ENCODE measurements at places on chromosomes 6 and 20. TPM values are rescaled to one million over a fixed set of nuclear protein-coding genes. Genes with fewer than 3 reads are reported as not detected.

DNA sequence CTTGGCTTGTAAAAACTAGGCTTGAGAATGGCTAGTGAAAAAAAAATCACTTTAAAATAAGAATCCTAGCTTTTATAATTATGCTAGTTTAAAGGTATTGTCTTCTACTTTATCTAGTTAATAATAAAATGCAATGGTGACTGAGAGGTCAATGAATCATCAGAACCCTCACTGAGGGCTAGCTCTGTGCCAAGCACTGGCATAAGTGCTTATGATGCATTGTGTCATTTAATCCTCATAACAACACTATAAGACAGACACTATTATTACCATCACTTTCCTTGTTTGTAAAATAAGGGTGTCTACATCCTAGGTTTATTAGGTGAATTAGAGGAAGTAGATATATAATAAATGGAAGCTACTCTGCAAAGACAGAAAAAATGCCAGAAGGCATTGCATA, 144.3 kb downstream of the F13A1 start:
- peak; percentile 7 for DNase-seq

- peak; percentile 57 for DNase-seq
Measured at GRCh38 chr6:166626177-166627032, 646 bp downstream of the RPS6KA2 start.

GRCh38 chr20:63560333-63560805, 6.4 kb downstream of the FNDC11 start:
- no peak for DNase-seq

DNA sequence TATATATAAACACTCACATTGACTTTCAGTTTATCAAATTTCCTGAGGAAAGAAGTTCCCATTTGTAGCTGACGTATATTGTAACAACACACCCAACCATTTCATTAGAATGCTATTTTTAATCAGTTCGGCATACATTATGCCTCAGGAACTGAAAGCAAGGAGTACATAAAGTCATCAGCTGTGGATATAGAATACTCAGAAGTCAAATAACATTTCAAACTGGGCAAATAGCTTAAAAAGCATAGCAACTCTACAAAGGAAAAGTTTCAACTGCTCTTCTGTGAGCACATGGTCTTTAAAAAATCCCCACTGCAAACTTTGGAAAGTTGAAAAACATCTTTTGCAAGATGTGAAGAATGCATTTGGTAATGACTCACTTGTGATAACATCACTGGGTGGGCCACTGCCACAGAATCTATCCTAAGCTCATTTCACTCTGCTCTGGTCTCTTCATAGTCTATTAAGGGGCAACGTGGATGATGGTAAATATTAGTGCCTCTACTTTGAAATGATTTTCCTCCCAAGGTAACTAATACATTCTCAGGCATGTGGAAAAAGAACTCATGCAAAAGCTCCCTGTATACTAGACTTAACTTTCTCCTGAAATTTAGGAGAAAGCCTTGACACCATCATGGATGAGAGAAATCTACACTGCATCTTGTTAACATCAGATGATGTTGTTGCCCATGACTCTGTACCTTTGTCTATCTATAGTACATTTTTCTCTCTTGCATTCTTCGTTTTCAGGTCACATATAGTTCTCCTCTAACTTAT, 49.2 kb downstream of the FYN start:
- peak; percentile 41 for DNase-seq

GRCh38 chr6:14784596-14785492, 461.0 kb upstream of the JARID2 start:
- DNase-seq = no peak

DNA sequence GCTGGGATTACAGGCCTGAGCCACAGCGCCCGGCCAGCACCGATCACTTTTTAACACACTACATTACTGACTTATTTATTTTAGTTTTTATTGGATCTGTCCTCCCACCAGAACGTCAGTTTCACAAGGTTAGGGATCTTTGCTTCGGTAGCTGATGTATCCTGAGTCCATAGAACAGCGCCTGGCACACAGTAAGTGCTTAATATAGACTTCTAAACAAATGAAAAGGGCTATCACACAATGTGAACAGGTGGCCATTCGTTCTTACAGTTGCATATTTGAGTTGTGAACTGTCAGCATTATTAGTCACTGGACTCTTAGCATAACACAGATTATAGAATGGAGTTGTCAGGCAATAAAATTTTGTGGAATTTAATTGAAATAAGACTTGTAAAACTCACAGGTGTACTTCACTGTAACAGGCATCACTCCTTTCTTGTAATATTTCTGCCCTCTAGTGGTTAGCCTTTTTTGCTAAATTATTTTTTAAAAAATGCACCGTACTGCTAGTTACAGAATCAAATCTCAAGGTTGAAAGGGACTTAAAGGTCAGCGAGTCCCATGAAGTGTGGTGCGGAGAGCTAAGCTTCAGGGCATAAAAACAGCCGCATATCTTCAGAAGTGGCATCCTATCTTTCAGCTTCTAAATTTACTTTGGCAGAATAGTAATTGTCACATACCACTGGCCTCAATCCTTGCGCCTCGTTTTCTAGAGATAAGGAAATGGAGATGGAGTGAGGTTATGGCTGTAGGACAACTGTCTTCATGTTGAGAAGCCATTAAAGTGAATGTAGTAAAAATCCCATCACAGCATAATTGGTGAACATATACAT, 3.4 kb upstream of the TBC1D7 start:
- peak; percentile 25 for DNase-seq

GRCh38 chr6:69584536-69584912, 212.3 kb downstream of the LMBRD1 start:
- no peak for DNase-seq

- DNase-seq = no peak
Measured at GRCh38 chr6:70363741-70364493, 49.4 kb upstream of the FAM135A start.

DNA sequence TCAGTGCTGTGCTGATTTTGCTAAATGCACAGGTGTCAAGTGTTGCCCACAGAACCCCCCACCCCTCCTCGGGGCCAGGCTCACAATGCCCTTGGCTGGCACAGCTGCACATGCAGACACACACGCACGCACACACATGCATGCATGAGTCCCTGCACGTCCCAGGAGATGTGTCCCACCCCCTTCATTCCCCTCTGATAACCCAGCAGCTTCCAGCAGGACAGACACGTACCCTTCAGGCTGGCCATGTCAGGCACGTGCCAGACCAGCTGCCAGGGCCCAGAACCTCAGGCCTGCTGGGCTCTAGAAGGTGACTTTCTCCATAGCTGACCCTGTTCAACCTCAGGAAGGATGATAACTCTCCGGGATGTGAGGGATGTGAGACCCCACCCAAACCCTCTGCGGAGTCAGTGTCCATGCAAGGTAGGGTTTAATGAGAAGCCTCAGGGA, 44.4 kb downstream of the MRPL14 start:
- no peak for DNase-seq

DNA sequence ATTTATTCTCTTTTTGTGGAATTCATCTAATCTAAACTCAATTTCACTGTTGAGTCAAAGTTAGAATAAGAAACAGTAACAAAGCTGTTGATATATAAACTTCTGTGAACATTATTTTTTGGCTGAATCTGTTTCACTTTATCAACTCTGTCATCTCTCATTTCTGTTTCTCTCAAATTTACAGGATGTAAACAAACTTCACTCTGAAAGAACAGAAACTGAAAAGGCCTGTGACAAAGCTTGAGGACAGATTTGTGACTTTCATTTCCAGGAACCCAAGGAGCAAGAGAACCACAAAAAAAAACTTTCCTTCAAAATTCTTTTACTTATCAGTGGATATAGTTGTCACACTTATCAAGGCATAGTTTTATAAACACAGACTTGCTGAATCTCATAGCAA, 447.9 kb upstream of the OPRM1 start:
- DNase-seq = no peak

DNA sequence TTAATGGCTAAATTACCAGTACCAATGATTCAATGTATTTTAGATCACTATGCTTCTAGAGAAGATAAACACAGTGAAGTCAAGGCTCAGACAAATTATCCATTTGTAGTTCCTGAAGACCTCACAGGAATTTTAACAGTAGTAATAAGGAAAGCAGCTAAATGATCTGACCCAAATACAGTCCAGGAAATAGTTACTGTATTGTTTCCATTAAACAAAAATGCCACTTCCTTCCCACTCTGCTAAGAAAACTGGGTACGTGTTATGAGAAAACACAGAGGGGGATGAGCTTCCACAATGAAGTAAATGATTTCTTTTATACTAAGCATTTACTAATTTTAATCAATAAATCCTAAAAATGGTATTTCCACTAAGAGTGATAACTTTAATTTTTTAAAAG, 127.9 kb downstream of the CDK19 start:
- DNase-seq = no peak

GRCh38 chr20:48776306-48776705, 51.5 kb downstream of the PREX1 start:
- no peak for DNase-seq

DNA sequence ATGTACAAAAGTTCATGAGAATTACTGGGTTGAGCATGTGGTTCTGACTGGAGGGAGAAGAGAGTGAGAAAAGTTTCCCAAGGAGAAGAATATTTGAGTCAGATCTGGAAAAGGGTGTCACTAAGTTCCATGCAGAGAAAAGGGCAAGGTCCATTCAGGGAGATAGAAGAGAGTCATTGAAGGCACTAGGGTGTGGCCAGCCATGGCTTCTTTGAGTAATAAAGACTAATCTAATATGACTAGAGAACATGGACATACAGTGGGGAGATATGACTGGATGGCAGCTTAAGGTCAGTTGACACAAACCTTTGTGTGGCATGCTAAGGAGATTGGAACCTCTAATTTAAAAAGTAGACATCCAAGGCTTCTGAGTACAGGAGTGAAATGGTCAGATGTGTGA, 10.7 kb upstream of the SLC17A4 start:
- DNase-seq = no peak

DNA sequence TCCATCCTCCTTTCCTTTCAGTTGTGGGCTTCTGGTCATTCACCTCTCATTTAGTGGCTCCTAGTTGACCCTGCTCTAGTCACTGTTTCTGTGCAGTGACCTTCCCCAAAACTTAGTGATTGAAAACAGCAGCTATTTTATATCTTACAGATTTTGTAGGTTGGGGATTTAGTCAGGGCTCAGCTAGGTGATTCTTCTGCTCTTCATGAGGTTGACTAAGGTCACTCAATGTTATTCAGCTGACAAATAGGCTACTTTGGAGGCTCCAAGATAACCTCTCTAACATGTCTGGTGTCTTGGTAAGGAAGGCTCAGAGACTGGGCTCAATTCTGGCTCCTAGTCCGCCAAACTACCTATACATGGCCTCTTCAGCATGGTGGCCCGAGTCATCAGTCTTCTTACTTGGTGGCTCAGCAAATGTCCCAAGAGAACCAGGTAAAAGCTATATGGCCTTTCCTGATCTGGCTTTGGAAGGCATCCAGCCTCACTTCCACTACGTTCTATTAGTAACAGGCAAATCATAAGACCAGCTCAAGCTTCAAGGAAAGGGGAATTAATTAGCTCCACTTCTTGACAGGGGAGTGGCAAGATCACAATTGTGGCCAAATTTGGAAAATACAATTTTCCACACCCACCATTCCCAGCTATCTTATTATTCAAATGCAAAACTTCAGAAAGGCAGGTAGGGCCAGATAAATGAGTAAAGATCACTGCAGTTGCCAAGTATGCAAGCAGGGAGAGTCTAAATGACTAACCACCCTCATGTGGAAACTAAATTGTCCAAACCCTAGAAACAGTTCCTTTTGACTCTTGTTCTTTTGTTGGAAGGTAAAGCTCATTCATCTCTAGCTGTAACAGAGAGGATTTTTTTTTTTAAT, 50.5 kb upstream of the LTV1 start:
- DNase-seq = peak; percentile 5

- DNase-seq = peak; percentile 70
Measured at GRCh38 chr6:2132416-2132815, 113.0 kb downstream of the GMDS start.

GRCh38 chr20:49591217-49591865, 23.4 kb upstream of the PTGIS start:
- DNase-seq = no peak

- DNase-seq = peak; percentile 41
Measured at GRCh38 chr20:6767536-6768227, at the start of gene BMP2. Gene BMP2, plus strand, starts transcription at chr20:6767686. Its CDS starts 2,441 bp downstream, at chr20:6770127.

DNA sequence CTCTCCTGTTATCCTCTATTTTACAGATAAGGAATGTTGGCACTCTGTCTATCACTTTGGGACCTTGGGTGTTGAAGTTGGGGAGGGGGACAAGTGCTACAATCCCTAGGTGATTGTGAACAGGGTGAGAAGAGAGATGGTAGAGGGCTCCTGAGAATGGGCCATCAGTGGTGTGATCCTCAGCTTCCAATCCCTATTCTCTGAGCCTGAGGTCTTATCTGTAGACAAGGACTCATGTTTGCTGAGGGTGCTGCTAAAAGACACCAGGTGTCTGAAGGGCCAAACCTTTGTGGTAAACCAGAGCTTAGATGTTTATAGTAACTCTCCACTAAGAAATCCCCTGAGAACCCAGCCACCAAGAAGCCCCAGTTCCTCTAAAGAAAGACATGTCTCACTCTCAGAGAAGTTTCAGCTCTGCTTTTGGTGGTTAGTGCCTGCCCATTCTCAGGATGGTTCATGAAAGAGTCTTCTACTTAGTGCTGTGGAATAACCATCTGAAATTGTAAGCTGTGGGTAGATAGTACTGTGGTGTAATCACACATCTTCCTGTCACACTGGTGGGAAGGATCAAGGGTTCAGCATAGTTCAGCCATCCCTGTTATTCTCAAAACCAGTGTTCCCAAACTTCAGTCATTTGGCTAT, 58.2 kb upstream of the IL20RA start:
- no peak for DNase-seq

GRCh38 chr6:39407446-39407993, 85.0 kb upstream of the KCNK16 start:
- no peak for DNase-seq

The OLIG3 gene
- total RNA-seq = not detected

The SOBP gene
- total RNA-seq = 0.21 TPM

The CASS4 gene
- not detected for total RNA-seq

The TRIM15 gene
- total RNA-seq = 0.79 TPM

The MYB gene
- not detected for total RNA-seq

The PRSS35 gene
- total RNA-seq = not detected

The SMOC2 gene
- not detected for total RNA-seq

The PDYN gene
- total RNA-seq = not detected

The ATXN1 gene
- 16.5 TPM for total RNA-seq

The KHDC1L gene
- total RNA-seq = not detected

Data from MCF 10A (cell line).